ENCODE measurements at places on chromosomes 3 and 15.

GRCh38 chr3:13263770-13264467, 156.2 kb downstream of the NUP210 start:
- no peak for DNase-seq

- no peak for DNase-seq
Observed at GRCh38 chr3:47443611-47443995, 32.1 kb downstream of the SCAP start.

DNA sequence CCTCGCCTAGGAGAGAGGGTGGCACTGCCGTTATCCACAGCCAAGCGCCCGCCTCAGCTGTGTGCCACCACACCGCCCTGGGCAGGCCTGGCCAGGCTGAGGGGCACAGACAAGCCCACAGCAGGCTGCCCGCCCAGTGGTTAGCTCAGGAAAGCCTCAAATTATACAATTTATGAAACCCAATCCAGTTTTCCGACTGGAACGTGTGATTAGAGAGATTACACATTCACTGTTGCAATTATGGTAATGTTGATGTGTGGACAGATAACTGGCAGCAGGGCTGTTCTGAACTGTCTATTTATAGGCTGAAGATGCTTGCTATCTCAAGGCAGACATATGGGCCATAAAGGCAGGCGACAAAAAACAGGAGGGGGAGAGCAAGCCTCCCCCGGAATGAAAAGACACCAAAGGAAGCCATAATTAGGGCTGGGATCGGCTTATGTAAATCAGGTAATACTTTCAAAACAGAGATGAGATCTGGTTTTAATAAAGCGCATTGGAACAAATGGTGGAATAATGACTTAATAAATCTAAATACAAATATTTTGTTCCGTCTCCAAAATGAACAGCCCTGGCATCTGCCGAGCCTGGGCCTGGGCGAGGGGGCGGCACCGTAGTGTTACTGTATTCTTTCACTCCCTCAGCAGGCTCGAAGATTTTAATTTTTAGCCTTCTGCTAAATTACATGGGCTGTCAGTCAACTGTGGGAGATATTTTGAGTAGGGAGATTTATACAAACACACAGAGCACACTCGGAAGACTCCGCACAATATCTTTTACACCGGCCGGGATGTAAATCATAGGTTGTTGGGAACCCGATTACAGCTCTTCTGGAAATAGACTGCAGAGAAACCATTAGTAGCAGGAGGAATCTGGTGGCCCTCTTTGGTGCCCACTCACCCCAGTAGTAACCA, 103.1 kb upstream of the TLE3 start:
- no peak for DNase-seq

DNA sequence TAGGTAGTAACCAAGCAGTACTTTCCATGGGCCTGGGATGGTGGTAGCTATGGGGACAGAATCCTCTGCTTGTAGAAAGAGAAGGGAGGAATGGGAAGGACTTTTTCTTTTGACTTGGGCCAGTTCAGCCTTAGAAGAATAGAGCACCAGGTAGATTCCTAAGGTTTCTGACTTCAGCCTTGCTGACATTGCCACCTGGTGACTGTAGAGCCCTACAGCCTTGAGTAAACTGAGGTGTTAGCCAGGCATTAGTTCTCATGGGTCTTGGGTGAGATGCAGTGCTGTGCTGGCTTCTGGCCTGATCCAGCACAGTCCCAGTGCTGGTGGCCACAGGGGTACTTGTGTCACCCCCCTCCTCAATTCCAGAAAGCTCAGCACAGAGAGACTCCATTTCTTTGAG, 171.1 kb downstream of the ZBBX start:
- DNase-seq, result no peak

DNA sequence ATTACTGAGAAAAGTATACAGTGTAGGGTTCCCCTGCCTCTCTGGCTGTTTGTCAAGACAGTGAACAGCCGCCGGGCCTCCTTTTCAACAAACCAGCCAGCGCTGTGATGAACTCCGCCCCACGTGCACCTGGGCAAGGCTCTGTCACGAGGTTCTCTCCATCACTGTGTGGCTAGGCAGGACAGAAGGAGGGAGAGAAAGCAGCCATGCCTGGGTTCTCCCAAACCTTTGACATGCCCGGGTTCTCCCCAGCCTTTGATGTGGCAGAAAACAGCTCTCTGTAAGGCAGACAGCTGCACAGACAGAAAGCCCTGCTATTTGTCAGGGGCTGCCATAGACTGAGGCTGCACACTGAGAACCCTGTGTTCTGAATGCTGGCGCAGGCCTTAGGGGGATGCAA, 101.4 kb upstream of the TRPM1 start:
- DNase-seq, result no peak

DNA sequence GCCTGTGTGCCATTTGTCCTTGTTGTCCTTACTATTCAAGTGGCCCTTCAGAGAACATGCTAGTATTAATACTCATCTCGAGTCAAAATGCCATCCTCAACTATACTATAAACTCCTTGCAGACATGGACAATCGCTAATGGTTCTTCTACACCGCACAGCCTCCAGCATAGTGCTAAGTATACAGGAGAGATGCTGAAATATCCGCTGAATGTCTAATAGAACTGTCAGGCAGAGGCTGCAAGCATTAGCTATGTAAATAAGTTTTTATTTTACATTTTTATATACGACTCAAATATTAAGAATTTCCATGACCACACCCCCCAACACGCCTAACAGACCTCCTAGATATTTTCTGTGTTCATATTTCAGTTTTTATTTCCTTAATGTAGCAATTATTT, 39.4 kb downstream of the AAGAB start:
- DNase-seq, result no peak

DNA sequence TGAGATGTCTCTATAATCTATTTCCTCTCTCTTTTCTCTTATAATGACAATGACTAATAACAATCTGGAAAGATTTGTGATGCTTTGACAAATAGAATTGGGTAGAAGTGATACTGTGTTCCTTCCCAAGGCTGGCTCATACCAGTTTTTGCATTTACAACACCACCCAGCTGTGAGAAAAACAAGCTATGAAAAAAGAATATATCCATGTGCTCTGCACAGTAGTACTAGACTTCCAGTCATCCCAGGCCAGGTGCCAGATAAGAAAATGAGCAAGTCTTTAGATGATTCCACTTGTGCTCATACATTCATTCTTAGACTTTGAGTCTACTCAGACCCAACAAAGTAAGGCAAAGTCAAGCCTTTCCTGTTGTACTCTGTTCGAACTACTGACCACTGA, 350.2 kb upstream of the POU1F1 start:
- DNase-seq, result no peak

DNA sequence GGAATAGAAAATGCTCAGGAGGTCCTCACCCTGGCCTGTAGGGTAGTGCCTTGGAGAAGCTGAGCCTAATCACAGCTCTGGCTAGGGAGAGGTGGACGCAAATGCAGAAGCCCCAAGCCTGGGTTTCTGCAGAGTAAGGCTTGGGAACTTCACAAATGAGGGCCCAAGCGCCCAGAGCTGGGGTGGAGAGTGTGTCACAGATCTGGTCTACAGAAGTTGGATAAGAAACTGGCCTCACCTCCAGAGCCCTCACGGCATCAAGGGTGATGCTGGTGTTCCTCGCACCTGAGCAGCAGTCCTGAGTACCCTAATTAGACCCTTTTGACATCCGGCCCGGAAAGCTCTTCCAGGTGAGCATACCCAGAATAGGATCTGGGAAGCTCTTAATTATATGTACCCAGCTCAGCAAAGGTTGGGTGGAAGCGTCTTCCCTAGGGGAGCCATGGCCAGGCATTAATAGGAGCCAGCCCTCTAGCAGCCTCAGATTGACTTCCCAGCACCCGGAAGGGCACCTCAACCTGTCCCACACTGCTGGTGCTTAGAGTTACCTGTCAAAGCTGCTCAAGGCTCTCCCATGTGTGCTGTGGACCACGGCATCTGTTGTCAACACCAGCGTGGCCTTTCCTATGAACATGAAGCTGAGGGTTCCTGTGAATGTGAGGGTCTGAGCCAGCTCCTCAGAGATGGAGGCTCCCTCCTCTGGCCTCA, 31.8 kb downstream of the RBM5 start:
- no peak for DNase-seq

GRCh38 chr3:56115698-56116097, 352.6 kb downstream of the ERC2 start:
- DNase-seq, result no peak

- DNase-seq, result no peak
Observed at GRCh38 chr3:138253609-138254008, 66.5 kb downstream of the ARMC8 start.

DNA sequence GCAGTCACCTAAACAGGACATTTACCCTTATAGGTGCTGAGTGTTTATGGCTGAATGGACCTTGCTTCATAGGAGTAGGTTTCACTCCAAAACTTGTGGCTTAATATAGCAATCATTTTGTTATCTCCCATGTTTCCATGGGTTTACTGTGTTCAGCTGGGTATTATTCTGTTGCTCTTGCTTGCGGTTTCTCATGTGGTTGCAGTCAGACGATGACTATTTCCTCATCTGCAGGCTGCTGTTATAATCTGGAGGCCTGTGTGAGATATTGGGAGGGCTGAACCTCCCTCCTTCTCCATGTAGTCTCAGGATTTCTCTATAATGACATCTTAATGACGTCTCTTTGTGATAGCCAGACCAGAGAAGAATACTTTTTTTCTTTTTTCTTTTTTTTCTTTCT, 98.1 kb downstream of the ZPLD1 start:
- no peak for DNase-seq

GRCh38 chr3:16373341-16373946, 108.4 kb downstream of the OXNAD1 start:
- DNase-seq, result no peak

- DNase-seq, result no peak
Observed at GRCh38 chr15:73982222-73982962, 9.7 kb downstream of the STOML1 start.

- no peak for DNase-seq
Observed at GRCh38 chr15:75140080-75140879, 61.4 kb upstream of the C15orf39 start.

DNA sequence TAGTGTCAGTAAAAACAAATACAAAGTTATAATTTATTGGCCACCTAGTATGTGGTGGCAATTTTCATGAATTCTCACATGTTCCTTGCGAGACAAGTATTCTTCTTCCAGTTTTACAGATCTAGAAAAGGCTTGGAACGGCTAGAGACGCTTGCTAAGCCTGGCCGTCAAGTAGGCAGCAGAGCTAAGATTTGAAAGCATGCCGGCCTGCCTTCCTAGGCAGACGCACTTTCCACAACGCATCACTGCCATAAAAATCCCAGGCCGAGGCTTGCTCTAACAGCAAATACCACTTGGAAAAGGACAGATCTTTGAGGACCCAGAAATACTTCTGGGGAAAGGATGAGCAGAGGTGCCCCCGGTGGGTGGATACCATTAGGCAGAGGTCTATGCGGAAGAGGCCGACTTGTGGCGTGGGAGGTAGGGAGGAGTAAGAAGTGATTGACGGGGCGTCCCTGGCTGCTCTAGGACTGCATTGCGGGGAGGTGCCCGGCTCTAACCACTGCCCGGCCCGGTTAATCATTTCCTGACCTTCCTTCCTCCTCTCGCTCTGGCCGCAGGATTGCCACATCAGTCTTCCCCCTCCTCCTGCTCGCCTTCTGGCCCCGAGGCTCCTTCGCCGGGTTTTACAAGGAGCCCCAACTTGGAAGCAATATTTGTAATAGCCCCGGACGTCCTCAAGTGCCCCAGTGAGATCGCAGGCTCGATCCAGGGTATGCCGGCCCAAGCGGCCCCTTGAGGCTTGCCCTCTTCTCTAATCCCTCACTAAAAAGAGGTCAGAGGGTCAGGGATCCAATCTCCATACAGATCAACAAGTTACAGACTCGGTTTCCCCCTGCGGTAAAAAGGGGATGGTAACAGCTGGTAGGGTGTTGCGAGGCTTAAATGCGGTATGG, 1.3 kb upstream of the USP3 start:
- no peak for DNase-seq

- no peak for DNase-seq
Observed at GRCh38 chr3:187839422-187839821, 94.2 kb upstream of the BCL6 start.

DNA sequence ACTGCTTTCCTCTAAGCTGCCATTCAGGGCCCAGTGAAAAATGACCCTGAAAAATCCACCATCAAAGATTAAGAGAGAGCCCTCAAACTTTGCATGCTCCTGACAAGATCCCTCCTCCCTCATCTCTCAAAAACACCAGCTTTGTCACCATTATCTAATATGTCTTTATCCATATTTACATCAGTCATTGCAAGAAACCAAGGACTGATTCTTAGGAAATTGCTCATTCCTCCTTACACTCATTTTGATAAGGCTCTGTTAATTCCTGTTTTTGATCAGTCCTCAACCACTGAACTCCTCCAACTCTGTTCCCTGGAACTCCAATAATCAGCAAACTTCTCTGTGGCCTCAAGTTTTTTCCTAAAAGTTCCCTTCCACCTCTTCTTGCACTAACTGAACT, 51.8 kb downstream of the CD200 start:
- no peak for DNase-seq

DNA sequence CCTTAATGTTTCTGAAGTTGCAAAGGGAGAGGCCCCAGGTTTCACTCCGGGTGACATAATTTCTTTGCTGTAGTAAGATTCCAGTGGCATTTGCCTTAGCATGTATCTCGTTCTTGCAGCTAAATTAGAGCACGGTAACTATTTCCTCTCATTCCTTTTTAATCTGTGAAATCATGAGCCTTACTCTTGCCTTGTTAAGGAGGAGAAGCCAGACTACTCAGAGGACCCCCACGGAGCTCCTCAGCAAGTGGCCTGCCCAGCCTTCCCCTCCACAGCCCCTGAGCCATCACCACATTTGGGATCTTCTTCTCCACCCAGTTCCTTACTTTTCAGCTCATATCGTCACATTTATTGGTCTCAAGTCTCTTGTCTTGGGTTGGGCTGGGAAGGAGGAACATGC, 54.2 kb downstream of the ABHD2 start:
- no peak for DNase-seq

DNA sequence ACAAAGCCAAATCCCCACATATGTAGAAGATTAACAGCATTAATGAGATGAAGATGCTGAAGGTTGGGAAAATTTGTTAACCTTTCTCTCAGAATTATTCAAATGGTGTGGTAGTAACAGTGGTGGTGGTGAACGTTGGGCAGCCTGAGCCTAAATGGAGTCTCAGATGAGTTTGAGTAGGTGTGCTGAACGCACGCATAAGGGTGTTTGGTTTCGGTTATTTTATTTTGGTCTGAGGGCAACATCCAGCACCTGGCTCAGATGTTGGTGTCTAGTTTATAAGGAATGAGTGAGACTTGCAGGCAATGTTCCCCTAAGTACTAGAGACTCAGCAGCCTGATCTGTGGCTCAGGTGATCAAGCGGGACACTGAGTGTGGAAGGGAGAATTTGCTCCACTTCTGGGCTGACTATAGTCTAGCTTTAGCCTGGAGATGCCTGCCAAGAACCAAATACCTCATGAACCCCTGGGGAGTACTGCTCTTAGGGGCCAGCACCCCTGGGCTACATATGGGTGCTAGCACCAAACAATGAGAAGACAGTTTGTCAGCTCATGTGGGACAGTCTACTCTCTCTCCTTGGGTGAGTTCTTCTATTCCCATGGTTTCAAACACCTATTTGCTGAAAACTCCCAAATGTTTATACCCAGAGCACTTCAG, 39.5 kb upstream of the ATP2C1 start:
- no peak for DNase-seq
